ENCODE measurements at places on chromosomes 5 and 9.

GRCh38 chr9:76180541-76180940, 213.7 kb downstream of the RFK start:
- no peak for DNase-seq

GRCh38 chr9:81841333-81841732, 86.9 kb upstream of the SPATA31D4 start:
- DNase-seq = no peak

DNA sequence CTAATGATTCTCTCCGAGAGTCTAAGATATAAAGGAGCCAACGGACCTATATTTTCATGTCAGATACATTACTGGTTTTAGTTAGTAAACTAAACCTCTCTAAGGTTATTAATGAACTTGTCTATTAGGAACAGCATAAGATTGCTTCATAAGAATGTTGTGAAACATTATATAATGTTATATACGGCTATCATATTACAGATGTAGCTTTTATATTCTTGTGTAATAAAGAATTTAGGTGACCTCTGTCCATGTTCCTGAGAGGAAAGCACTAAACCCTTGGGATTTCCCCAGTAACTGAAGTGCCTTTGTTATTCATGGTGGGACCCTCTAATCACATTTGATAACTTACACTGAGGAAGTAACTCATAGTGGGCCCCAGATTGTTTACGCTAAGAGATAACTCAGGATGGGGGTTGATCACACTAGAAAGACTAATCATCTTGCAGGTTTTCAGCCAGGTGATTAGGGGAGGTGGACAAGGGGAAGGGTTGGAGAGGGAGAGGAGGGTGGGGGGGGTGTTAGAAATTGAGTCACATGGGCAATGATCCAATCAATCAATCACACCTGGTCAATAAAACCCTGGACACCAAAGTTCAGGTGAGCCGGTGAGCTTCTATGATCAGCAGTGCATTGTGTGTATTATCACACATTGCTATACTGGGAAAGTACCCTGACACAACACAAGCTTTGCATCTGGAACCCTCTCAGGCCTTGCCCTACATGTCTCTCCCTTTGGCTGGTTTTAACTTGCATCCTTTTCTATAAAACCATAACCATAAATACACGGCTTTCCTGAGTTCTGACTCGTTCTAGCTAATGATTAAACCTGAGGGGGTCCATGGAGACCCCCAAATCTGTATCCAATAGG, 25.8 kb downstream of the ECPAS start:
- no peak for DNase-seq

GRCh38 chr5:127804886-127805426, 101.8 kb downstream of the CCDC192 start:
- DNase-seq = no peak

DNA sequence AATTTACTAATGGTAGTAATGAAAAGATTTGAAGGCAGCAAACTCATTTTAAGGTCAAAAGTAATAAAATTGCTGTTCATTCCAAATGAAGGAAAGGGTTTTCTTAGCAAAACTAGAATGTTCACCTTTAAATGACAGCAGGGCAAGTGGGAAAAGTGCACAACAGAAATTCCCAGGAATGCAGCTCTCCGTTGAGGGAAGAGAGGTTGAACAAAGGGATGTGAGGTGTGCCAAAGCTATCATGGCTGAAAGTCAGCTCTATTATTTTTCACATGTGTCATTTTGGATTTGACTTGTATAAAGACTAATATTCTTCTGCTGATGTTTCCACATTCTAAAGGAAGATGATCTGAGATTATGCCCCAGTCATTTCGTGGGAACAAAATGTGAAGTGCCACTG, 51.6 kb downstream of the TEK start:
- no peak for DNase-seq

- DNase-seq = no peak
These were observed 111.5 kb downstream of the KDM4C start for GRCh38 chr9:6869081-6869948.

DNA sequence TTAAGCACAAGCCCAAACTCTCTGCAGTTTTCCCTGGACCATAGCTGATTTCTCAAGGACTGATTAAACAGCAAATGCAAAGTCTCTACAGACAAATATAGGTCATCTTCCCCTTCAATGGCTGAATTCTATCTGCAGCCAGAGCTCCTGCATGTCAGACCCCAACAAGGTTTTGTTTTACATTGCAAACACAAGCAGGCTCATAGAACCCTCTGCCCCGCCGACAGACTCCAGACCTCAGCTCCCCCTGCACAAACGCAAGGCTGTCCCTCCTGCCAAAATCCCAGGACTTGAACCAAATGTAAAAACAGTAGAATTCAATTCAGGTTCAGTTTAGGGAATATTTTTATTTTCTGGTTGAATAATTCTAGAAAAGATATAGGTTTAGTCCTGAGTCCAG, 526.7 kb upstream of the TRPC7 start:
- DNase-seq = no peak

DNA sequence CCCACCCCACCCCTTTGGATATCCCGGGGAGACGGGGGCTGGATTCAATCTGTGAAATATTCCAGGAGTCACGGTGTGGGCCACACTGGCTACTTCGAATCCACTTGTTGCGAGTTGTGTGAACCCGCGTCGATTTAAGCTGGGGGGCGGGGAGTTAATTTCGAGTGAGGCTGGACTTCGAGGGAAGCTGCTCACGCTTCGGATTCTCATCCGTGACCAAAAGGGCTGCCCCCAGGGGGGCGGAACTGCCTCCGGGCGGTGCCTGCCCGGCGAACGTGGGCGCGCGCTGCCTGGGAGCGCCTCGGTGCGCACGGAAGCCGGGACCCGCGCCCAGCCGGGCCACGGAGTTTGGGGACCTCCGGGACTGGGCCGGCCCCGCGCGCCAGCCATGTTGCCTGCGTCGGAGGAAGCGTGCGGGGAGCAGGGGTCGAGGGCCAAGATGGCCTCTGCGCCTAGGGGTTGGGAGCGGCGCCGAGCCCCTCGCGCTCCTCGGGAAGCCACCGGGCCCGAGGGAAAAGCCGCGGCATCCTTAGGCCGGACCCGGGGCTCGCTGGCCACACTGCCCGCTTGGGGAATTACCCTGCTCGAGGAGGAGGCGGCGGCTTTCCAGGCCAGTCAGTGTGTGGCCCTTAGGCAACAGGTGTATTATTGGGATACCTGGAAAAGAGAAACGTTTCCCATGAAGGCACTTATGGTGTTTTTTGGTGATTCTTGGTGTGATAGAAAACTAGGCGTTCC, 975 bp downstream of the OCLN start:
- peak; percentile 65 for DNase-seq

DNA sequence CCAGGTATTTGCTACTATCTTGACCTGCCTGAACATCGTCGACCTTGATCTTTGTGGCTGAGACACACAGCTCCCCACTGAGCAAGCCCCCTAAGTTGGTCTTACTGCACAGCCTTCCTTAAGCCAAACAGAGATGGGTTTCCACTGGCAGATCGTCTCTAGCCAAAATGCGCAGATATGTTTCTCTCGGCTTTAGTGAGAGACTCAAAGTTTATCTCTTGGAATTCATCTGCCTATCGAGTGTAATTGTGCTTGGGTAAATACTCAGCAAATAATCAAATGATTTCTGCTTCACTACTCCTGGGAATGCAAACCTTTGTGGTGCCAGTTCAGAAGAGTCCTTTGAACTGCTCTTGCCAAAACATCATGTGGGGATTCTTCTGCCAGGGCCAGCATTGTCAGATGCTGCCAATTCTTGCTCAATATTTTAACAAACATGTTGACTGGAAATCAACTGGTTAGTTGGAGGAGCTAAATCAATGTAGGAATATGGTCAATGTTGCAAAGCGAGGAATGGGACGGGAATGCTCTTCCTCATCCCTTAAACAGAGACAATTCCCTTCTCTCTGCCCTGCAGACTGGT, 141.2 kb upstream of the SLC28A3 start:
- no peak for DNase-seq

DNA sequence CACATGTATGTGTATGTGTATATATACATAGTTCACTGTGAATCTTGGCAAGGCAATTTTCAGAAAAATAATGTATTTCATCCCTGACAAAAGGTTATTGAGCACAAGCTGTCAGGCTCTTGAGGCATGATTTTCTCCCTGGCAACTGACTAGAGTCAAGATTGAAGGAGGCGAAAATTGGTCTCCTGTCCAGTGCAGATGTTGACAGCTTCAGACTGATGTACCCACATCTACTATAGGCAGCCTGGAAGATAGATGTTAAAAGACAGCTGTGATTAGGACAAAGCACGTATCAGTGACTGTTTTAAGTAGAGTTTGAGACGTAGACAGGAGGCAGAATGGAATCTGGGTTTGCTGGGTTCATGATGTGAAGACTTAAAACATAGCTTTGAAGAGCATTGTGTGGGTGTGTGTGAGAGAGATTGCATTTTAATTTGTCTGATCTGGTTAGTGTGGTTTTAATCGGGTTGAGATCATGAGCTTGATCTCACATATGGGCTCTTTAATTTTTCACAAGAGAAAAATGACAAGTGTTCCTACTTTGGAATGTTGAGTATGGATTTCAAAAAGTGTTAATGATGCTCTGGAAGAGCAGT, 39.1 kb downstream of the CTNNA1 start:
- DNase-seq = no peak

- no peak for DNase-seq
These were observed 201.1 kb downstream of the ARHGEF28 start for GRCh38 chr5:73827106-73827450.

GRCh38 chr5:53031695-53032096, 42.5 kb downstream of the ITGA2 start:
- DNase-seq = no peak

- no peak for DNase-seq
These were observed 133.7 kb upstream of the IQGAP2 start for GRCh38 chr5:76269259-76269931.

DNA sequence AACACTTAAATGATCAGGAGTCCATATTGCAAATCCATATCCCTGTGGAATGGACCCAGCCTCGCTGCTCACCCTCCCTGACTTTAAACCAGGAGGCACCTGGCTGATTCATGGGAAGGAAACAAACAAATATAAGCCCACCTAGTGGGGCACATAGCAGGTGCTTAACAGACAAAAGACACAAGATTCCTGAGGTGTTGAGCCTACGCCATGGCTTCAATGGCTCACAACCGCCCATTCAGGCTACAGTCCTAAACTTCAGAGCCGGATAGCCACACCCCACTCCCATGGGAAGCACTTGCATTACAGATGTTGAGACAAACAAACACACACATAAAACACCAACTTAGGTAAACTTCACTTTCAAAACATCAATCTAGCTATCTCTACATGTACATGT, 359.9 kb downstream of the ICE1 start:
- no peak for DNase-seq

GRCh38 chr5:62909326-62909725, 330.7 kb downstream of the LRRC70 start:
- DNase-seq = no peak

GRCh38 chr5:27402828-27403227, 364.4 kb upstream of the CDH9 start:
- DNase-seq = no peak

- no peak for DNase-seq
These were observed 31.1 kb upstream of the IQGAP2 start for GRCh38 chr5:76371960-76372322.

GRCh38 chr5:172805736-172806255, 28.3 kb upstream of the ERGIC1 start:
- DNase-seq = no peak
